ENCODE measurements at places on chromosomes 2 and 18. TPM values are rescaled to one million over a fixed set of nuclear protein-coding genes. Genes with fewer than 3 reads are reported as not detected.

DNA sequence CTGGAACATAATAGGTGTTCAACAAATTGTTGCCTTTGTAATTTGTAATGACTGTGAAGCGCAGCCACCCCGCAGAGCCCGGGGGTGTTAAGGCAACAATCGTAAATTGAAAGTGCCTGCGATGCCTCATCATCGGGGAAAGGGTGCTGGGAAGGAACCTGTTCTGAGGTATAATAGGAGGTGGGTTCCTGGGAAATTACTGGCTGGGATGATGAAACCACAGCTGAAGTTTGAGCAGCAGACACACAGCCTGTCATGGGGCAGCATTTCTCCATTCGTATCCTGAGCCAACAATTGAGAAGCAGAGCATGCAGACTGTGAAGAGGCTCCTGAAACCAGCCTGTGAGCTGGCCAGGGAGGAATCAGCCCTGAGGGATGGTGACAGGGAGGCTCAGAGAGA, 404.0 kb upstream of the MYT1L start:
- no peak for DNase-seq

The CHAC2 gene
- total RNA-seq = 5.0 TPM

The DSC1 gene
- total RNA-seq = 0.09 TPM

DNA sequence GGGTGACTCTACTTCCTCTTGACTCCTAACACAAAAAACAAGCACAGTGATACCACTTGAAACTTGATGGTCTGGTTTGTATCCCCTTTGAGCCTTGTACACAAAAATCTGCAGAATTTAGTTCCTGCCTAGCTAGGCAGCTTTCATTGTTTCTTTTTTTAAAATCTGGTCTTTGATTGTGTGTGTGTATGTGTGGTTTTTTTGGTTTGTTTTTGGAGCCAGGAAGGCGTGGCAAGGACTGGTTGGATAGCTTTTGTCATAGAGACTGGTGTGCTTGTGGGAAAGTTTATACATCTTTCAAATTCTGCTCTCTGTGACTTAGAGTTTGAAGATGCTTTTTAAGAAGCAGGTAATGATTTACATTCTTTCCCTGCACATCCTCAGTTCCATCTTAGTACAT, 127.4 kb downstream of the TANC1 start:
- DNase-seq = no peak

DNA sequence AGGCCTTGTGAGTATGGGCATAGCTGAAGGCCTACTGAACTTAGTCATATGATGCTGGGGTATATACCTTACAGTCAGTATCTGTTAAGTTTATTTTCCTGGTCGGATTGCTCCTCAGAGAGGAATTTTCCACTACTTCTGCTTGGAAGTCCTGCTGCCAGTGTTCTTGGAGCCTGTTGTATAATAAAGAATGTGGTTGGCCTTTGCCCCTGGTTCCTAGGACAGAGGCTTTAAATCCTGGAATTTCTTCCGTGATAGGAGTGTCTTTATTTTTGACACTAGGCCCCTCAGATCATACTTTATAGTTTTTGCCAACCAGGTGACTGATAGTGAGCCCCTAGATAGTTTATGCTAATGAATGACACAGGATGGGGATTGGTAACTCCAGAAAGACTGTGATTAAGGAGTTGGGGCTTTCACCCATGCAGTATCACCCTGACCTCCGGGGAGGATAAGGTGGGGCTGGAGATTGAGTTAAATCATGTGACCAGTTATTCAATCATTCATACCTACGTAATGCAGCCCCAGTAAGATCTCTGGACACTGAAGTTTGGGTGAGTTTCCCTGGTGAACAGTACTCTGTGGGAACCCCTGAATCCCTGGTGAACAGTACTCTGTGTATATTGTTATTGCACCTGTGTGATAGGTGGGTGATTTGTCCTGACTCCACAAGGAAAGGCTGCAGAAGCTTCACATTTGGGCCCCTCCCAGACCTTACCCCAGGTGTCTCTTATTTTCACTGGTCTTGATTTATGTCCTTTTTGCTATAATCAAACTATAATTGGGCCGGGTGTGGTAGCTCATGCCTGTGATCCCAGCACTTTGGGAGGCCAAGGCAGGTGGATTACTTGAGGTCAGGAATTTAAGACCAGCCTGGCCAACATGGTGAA, 56.9 kb downstream of the COMMD1 start:
- no peak for DNase-seq

The RAB6C gene
- total RNA-seq = not detected

DNA sequence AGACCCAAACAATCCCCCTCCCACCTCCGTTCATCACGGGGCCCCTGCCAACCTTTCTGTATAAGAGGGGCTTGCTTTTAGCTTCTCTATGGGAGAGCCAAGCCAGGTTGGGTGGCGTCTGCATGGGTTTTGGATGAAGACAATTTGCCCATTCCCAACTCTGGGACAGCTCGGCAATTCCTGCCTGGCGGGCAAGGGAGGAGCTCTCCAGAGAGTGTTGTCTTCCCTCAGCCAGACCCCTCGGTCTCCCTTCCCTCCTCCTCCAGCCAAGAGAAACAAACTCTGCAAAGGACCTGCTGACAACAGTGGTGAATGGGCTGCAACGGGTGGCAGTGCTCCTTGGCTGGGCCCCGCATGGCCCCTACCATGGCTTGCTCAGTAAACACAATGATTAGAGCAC, 267.2 kb upstream of the HDAC4 start:
- no peak for DNase-seq

DNA sequence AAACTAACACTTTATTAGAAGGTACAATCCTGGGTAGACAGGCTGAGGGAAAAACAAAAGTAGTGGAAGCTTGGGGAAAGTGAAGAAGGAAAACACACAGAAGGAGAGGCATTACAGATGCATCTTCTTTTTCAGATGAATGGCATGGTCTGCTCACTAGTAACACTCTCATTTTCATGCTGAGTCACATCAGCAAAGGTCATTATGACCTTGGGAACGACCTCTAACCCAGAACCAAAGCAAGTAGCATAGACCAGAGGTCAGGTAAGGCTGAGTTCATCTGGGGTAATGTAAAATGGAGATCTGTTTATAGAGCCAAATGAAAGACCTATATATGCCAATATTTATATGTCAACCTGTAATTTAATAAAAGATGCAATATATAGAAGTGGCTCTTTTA, 294.4 kb upstream of the LRRTM4 start:
- no peak for DNase-seq

GRCh38 chr2:196068271-196069209, at the start of gene DNAH7:
TSS of gene DNAH7 (minus strand) at chr2:196068837. CDS start at chr2:196068711, 126 bp downstream.
- DNase-seq = peak; percentile 58

DNA sequence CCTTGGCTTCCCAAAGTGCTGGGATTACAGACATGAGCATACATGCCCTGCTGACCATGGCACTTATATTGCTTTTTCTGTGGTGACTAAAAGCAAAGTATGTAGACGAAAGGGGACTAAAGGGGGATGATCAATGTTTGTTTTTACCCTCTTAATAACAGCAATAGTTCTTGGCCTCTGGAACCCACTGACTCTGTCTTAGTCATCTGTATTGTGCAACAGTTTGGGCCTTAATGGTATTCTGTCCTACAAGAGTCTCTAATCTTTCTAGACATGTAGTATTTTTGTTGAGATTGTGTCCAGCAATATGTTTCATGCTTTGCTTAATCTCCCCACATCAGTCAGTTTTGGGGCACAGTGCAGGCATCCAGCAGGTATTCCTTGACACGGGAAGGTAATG, 359.9 kb upstream of the FANCL start:
- DNase-seq = no peak

DNA sequence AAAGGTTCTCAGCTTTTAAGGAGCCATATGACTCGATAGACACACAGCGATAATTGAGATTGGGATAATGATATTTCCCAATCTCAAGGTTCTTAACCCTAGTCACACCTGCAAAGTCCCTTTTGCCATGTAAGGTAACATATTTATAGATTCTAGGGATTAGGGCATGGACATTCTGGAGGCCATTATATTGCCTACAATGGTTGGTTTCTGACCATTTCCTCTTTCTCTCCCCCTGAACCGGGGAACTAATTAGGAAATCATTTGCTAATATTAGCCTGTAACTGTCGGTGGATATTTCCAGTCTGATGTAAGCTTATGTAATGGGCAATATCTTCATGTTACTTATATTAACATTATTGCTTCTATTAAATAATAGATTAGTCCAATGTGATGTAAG, 40.8 kb upstream of the ARHGAP15 start:
- no peak for DNase-seq

The IL18R1 gene
- 3.4 TPM for total RNA-seq

The ABCG5 gene
- not detected for total RNA-seq
